Gastrocnemius medialis (tissue), 4 donors: ENCODE measurements at places on chromosomes 11 and 22. TPM values are rescaled to one million over a fixed set of nuclear protein-coding genes. Genes with fewer than 3 reads are reported as not detected.

ANO3 gene
- not detected for total RNA-seq

DNA sequence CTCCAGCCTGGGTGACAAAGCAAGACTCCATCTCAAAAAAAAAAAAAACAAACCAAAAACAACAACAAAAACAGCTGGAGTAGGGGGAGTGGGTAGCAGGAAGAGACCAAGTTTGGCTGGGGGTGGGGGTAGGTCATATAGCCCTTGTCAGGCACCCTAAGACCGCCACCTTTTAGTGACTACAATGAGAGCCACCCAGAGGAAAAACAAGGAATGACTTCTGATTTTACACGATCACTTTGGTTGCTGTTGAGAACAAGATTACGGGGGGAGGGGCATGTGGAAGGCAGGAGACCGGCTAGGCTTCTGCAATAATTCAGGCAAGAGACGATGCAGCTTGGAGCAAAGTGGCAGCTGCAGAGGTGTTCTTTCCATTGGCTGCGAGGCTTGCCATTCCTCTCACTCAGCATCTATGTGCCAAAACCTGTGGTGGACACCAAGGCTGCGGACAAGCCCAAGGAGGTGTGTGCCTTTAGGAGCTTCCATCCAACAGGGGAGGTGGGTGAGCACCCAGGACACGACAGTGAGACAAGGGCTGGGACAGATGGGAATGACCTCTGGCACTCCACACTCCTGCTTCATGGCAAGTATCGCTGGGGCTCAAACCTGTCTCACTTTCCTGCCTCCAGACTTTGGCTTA lies 1.7 kb downstream of the RPS19BP1 start:
- no peak for DNase-seq

- no peak for DNase-seq
Measured at GRCh38 chr11:95919514-95919913, 4.4 kb downstream of the MTMR2 start.

TUBA8 gene
- 86.7 TPM for total RNA-seq

LDHAL6A gene
- total RNA-seq, result not detected

DNA sequence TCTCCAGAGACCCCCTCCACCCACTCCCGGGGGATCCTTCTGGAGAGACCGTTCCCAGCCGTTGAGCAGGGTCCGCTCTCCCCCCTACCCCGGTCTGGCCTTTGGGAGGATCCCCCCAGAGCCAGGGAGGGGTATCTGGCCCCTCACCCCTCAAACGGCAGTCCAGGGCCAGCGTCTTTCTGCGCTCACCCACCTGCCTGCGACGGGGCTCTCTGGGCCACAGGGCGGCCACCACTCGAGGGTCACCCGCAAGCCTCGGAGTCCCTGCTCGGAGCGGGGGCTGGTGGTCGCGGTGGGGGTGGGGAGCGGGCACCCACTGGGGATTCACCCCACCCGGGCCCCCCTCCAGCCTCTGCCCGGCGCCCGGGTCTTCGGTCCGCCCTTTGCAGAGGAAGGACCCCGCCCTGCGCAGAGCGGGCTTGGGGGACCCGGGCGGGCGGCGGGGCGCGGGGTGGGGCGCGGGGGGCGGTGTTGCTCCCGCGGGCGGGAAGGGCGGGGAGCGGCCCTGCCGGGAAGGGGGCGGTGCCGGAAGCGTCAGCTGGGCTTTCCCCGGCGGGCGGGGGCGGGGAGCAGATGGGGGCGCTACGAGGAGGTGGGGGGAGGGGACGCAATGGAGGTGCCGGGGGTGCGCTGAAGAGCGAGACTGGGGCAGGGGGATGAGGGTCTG lies 16.6 kb downstream of the CRELD2 start:
- DNase-seq, result peak; percentile 77

GRCh38 chr11:64366751-64367150 lies 7.8 kb downstream of the RPS6KA4 start:
- DNase-seq, result no peak

DNA sequence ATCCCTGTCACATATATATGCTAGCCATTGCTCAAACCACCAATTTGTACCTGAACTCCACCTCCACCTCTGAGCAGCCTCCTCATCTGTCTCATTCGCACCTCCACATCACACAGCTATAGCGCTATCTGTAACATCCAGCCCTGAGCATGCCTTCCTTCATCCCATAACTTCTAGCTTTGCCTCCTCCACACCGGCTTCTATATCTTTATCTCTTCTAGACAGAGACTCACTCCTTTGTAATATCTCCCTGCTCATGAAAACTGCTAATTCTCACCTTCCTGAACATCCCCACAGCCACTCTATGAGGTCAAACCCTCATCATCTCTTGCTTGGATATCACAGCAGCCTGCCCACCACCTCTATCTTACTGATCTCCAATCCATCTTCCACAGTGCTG lies 5.9 kb downstream of the SIAE start:
- DNase-seq, result no peak

- DNase-seq, result no peak
Measured at GRCh38 chr11:24298146-24298545, 198.7 kb upstream of the LUZP2 start.
